ENCODE measurements at places on chromosomes 6 and 20.

- DNase-seq = no peak
Measured at GRCh38 chr20:40008177-40008576, 680.9 kb downstream of the MAFB start.

GRCh38 chr6:158529629-158530028 is 30.3 kb upstream of the TMEM181 start:
- no peak for DNase-seq

DNA sequence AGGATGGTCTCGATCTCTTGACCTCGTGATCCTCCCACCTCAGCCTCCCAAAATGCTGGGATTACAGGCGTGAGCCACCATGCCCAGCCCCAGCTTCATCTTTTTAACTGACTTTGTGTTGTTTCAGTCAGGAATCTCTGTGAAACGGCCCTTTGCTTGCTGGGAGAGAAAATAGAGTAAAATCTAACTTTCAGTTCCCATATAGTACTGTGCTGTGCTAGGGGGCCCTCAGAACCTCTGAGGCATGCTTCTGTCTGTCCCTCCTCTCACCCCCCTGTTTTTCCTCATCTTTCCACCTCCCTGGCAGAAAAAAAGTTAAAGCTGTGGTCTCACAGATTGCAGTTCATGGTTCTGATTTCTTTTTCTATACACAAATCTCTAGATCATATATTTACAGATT is 48.4 kb downstream of the LRP11 start:
- DNase-seq = no peak

GRCh38 chr6:73710470-73710869 is 14.5 kb downstream of the CD109 start:
- DNase-seq = no peak

- DNase-seq = no peak
Measured at GRCh38 chr20:7806831-7807230, 133.4 kb downstream of the HAO1 start.

DNA sequence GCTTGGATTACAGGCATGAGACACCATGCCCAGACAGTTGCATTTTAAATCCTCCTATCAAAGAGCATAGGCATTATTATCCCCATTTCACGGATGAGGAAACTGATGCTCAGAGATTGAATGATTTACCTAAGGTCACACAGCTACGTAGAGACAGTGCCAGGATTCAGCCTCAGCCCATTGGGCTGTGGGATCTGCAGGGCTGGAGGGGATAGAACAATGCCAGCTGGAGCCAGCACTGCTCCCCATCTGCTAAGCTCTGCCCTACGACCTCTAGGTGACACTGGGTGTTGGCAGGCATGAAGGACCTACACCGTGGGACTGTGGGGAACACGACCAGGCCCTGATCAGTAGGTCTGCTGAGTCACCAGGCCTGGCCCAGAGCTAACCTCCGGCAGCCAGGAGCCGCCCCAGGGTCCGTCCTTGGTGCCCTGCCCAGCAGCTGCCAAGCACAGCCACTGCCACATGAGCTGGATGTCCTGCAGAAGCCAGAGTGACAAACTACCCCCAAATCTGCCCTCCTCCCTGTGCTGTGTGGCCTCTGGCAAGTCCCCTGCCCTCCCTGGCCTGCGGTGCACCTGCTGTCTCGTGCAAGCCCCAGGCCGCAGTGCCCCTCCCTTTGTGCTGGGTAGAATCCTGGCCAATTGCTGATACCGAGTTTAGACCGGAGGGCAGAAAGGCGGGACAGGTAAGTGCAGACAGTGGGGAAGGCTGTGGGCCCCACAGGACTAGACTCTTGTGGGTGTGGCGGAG is 47.6 kb upstream of the PTGIS start:
- DNase-seq = no peak

Data from SW 1271 (cell line).